NCI-H510A treated with DMSO at 0.1 percent for 48 hours (cell line): ENCODE measurements at places on chromosomes 5 and 9.

- peak; percentile 84 for DNase-seq
Measured at GRCh38 chr9:14993061-14993800, 83.0 kb upstream of the FREM1 start.

- peak; percentile 94 for DNase-seq
Measured at GRCh38 chr5:7886849-7887475, 18.0 kb downstream of the MTRR start.

GRCh38 chr9:132114102-132114707 lies 34.5 kb upstream of the MED27 start:
- no peak for DNase-seq

DNA sequence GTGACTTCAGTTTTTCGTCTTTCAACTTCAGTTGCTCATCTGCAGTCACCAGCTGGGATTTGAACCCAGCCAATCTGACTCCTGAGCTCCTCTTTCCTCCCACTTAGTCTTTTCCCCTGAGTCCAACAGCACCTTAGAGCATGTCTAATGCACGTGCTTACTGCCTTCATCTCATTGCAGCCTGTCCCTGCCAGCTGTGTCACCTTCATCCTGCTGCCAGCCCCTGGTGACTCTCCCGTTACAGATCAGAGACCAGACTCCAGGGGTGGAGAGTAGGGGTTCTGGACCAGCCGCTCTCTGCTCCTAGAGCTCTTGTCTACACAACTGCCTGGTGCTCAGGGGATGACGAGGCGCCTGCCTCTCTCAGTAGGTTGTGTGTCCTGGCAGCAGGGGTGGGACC lies 132.9 kb upstream of the LMX1B start:
- peak; percentile 13 for DNase-seq

- DNase-seq: no peak
Measured at GRCh38 chr9:16687678-16688369, 182.6 kb downstream of the BNC2 start.

DNA sequence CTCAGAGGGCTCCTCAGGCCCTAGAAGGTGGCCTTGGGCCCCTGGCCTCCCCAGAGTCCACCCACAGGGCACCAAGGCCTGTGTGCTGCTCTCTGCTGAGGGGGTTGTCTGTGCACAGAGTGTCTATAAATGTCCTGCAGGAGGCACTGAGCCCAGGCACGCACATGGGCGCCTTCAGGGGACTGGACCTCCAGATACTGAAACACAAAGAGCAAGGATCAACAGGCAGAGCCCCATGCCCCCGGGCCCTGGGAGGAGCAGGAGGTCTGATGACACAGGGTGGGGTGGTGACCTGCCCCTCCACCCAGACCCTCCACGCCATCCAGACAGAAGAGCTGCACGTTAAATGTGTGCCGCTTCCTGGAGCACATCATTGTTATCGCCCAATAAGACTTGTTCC lies 64.6 kb upstream of the SIMC1 start:
- no peak for DNase-seq

GRCh38 chr5:86631165-86631564 lies 13.4 kb downstream of the COX7C start:
- DNase-seq: no peak

DNA sequence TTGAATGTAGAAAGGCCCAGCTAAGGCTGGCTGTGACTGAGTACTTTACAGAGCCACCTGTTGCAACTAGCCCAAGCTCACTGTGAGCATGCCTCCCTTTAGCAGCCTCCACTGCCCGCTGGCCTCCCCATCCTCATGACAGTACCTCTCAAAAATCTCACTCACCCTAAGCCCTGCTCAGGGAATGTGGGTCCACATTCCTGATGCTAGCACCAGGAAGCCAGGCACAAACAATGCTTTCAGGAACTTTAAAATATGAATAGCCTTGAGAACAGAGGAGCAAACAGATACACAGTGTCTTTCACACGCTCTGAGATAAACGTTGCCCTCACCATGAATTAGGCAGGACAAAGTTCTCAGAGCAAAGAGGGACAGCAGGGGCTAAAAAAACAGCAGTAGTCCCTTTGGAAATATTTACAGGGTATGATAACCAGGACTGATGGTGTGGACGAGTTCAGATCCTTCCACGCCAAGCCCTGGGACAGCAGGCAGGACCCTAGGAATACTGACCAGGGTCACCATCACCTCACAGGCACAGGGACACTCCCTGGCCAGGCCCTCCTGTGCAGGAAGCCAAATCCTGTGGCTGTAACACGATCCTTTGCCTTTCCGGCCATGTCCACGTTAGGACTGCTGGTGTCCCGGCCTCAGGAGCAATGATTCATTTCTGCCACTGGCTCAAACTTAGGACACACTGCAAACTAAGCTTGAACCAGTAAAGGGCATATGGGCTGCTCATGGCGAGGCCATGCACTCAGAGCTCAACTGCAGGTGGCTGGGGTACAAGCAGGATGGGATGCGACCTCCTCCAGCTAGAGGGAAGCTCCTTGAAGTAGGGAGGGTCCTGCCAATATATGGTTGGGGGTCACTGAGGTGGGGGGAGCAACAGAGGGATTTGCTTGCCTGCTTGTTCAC lies 9.6 kb downstream of the ACSL6 start:
- DNase-seq: no peak

GRCh38 chr5:128674837-128675446 lies 136.9 kb upstream of the FBN2 start:
- peak; percentile 3 for DNase-seq

GRCh38 chr5:54098267-54098666 lies 212.1 kb downstream of the ARL15 start:
- no peak for DNase-seq

DNA sequence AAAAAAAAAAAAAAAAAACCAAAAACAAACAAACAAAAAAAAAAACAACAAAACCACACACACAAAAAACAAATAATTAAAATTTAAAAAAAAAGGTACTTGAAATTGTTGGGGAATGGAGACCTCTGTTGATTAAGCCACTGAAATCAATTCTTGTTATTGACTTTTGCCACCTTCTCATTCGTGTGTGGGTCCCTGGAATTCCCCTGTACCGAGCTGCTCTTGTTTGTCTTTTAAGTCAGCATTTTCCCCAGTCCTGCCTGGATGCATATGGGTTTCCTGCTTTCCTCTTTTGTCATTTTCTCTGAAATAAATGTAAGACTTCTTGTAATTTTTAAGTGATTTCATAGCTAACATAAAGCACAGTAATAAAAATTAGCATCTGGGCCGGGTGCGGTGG lies 45.5 kb downstream of the GPBP1 start:
- DNase-seq: no peak

GRCh38 chr9:113912816-113913215 lies 36.7 kb downstream of the ZNF618 start:
- DNase-seq: no peak

GRCh38 chr9:114278881-114279570 lies 43.9 kb upstream of the ORM1 start:
- no peak for DNase-seq

- DNase-seq: no peak
Measured at GRCh38 chr5:15717001-15717400, 217.0 kb downstream of the FBXL7 start.

DNA sequence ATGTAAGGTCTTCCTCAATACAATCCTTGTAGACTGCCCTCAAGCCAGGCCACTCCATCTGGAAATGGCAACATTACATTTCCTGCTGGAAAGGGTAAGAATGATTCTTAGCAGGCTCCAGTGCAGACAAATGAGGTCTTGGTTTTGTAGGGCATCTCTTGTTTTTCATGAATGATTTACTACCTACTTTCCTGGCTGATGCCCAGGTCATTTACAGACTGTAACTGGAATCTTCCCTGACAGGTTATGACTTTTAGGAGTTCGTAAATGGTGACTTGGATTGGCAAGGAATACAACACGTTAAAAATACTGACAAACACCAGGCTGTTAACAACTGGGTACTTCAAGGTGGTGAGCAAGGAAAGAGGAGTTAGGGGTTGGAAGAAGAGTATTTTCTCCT lies 510.5 kb upstream of the TNC start:
- DNase-seq: no peak

GRCh38 chr5:2536632-2537377 lies 214.7 kb downstream of the IRX2 start:
- DNase-seq: no peak

DNA sequence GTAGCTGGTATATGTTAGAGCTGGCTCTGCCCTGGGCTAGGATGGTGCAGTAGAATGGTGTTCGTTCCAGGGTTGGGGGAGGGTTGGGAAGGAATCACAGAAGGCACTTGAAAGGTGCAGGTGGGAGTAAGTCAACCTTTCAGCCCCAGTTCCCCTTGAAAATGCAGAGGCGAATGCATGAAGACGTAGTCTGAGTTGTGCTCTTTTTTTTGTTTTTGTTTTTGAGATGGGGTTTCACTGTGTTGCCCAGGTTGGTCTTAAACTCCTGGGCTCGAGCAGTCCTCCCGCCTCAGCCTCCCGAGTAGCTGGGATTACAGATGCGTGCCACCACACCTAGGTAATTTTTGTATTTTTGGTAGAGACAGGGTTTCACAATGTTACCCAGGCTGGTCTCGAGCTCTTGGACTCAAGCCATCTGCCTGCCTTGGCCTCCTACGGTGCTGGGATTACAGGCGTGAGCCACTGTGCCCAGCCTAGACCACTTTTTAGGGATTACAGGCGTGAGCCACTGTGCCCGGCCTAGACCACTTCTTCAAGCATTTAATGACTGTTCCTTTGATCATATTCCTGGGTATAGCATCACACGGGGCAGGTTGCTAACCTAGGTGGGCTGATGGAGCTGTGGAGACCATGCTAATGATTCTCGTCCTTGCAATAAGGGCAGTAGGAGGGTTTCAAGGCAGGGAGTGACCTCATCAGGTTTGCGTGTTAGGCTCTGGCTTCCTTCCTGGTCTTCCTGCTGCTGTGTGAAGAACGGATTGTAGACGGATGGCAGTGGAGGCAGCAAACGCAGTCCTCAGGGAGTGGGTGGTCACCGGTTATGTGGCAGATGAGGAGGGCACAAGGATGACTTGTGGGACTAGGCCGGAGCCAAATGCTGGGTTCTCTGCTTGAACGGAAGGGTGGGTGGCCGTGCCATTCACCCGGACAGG lies 13.7 kb downstream of the EHMT1 start:
- no peak for DNase-seq
